A549 treated with Mapracorat at 1 μM for 4 hours (cell line): ENCODE measurements at places on chromosomes 7 and 10. TPM values are rescaled to one million over a fixed set of nuclear protein-coding genes. Genes with fewer than 3 reads are reported as not detected.

Gene SPDYE6
- not detected in 5 replicates for total RNA-seq

Gene EBF3
- 0.07 to 0.19 TPM (median 0.12 TPM) in 5 replicates for total RNA-seq

Gene ARMS2
- total RNA-seq: not detected in 5 replicates

Gene CRYGN
- not detected in 5 replicates for total RNA-seq

Gene GFRA1
- total RNA-seq: 8.5 to 11.6 TPM (median 9.8 TPM) in 5 replicates

Gene SPDYE9
- not detected in 5 replicates for total RNA-seq

Gene UNCX
- 0.07 to 0.08 TPM in 2 of 5 replicates, not detected in the others for total RNA-seq

Gene ALOX5
- total RNA-seq: 0.25 to 0.83 TPM (median 0.36 TPM) in 5 replicates

Gene TWIST1
- 1.5 to 4.4 TPM (median 3.9 TPM) in 5 replicates for total RNA-seq

Gene MAGI2
- 0.32 to 0.65 TPM (median 0.48 TPM) in 5 replicates for total RNA-seq

Gene HGF
- total RNA-seq: 0.02 TPM in 1 of 5 replicates, not detected in the others
